ENCODE measurements at places on chromosomes 11 and 22.

DNA sequence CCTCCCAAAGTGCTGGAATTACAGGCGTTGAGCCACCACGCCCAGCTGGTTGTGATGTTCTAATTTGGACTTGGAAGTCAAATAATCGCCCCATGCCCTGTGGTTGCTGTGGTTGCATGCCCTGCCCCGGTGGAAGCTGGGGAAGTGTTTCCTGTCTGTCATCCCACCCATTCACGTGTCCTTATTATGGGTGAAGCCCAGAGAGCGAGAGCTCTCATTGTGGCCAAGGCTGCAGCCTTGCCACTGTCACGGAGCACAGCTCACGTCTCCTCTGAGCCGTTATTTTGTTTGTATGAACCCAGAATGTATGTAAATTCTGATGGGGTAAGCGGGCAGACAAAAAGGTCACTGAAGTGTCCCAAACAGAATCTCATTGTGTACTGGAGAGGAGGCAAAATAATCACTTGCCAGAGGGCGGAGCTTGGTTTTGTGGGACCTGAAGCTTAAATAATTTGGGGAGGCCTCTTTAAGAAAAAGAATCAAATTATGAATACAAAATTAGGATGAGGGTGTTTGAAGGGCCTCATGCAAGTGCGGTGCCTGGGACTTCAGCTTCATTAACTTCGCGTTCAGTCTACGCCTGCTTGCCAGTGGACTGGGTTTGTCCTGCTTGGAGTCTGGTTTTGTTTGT lies 25.8 kb upstream of the TREH start:
- peak; percentile 61 for DNase-seq

- no peak for DNase-seq
Observed at GRCh38 chr11:19810852-19811251, 98.2 kb downstream of the NAV2 start.

GRCh38 chr11:63766531-63767235 lies 1.9 kb downstream of the ZFTA start:
- no peak for DNase-seq

- DNase-seq, result no peak
Observed at GRCh38 chr11:116173506-116173905, 599.3 kb downstream of the BUD13 start.

- no peak for DNase-seq
Observed at GRCh38 chr11:108307751-108308150, 84.9 kb downstream of the ATM start.

GRCh38 chr11:46363455-46364005 lies 16.3 kb downstream of the DGKZ start:
- DNase-seq, result peak; percentile 96

- no peak for DNase-seq
Observed at GRCh38 chr11:115134926-115135325, 369.3 kb downstream of the CADM1 start.

GRCh38 chr22:47218671-47219070 lies 456.2 kb downstream of the TBC1D22A start:
- no peak for DNase-seq

- peak; percentile 45 for DNase-seq
Observed at GRCh38 chr11:3022300-3022967, 30.3 kb upstream of the NAP1L4 start.

GRCh38 chr11:95688501-95689222 lies 100.9 kb downstream of the FAM76B start:
- DNase-seq, result no peak

- peak; percentile 57 for DNase-seq
Observed at GRCh38 chr22:31148953-31149627, 8.8 kb upstream of the PLA2G3 start.

DNA sequence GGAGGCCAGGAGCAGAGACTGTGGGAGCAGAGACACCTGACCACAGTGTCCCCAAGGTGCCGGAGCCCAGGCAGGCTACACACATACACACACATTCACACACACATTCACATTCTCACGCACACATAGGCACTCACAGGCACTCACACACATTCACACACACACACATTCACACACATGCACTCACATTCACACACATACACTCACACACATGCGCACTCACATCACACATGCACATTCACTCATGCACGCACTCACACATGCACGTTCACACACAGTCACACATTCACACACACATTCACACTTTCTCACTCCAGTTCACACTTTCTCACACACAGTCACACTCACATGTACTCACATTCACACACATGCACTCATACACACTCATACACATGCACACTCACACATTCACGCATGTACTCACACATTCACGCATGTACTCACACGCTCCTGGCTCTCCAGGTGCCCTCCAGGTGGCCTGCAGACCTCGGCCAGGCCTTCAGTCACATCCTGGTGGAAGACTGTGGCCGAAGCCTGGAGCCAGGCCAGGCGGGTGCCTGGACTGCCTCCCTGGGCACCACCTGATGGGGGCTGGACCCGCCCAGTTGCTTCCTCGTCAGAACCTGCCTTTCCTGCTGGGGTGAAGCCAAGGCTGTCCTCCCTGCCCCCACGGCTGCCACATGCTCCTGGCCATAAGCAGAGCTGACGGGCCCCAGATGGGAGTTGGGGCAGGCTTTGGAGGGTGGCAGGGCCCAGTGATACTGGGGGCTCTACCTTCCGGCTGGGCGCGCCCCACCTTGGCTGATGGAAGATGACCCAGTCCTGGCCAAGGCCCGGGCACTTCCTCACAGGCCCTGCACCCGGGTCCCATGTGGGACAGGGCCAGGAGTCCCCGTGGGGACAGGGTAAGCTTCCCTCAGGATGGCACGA lies 89.5 kb downstream of the WNT7B start:
- DNase-seq, result peak; percentile 23

GRCh38 chr22:42673898-42674401 lies 24.8 kb upstream of the CYB5R3 start:
- DNase-seq, result peak; percentile 23

DNA sequence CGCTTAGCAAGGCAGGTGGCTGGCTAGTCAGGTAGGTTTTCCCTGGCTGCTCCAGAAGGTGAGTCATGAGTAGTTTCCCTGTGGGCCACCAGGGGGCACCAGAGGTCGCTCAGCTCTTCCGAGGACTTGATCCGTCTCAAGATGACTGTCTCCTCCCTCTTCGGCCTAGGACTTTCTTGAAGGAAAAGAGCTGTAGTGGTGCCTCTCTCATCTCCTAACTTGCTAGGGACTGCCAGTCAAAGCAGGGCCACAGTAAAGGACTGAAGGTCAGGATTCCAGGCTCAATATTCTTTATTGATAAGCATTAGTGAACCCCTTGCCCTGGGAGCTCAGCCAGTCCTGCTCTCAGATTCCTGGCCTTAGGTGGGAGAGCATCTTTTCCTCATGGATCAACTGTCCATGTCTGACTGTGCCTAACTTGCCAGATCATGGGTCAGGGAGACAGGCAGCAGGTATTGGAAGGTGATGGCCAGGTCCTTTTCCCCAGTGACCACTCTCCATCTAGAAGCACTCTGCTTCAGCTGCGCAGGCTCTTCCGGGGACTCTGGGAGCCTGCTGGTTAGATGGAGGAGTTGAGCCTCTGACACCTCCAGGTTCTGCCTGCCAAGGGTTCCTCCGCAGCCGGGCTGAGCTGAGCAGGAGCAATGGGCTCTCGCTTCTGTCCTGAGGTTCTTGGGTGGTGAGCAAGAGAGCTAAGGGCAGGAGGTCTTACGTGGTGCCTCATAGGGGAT lies 1.9 kb downstream of the POLD4 start:
- peak; percentile 81 for DNase-seq

- no peak for DNase-seq
Observed at GRCh38 chr11:57942808-57943207, 80.9 kb upstream of the OR9Q1 start.

- no peak for DNase-seq
Observed at GRCh38 chr22:49833340-49834007, 5.8 kb upstream of the BRD1 start.

GRCh38 chr22:46052801-46053562 lies 76.0 kb upstream of the WNT7B start:
- peak; percentile 66 for DNase-seq

DNA sequence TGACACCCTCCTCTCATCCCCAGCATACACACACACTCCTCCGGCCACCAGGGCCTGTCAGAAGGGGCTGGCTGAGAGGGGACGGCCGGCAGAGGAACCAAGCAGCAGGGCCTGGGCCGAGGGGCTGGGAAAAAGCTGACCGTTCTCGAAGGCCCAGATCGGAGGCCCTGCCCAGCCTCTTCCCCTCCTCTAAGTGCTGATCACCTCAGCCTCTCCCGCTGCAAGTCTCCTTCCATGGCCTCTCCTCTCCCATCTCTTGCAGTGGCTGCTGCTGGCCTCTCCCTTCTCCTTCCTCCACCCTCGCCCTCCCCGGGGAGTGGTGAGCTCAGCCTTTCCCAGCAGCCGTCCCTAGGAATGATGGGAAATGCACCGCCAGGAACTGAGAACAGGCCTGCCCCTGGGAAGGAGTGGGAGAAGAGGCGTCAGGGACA lies 39.6 kb downstream of the ARRB1 start:
- peak; percentile 22 for DNase-seq

GRCh38 chr22:27825174-27825573 lies 23.6 kb upstream of the MN1 start:
- DNase-seq, result no peak

DNA sequence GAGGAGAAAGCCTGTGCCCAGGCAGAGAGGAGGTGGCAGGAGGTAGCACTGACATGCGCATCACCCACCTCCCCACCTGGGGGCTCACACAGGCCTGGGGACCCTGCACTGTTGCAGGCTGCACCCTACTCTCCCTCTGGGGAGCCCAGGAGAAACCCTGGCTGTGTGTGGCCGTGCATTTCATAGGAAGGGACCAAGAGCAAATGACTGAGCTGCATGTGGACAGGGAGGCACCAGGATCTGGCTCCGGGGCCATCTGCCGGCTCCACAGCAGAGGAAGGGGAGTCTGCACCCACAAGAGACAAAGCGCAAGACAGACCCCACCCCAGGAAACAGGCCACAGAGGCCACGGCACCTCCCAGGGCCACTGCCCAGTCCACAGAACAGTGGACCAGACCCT lies 22.7 kb downstream of the BID start:
- DNase-seq, result no peak

GRCh38 chr11:76854709-76855108 lies 6.0 kb upstream of the ACER3 start:
- no peak for DNase-seq

DNA sequence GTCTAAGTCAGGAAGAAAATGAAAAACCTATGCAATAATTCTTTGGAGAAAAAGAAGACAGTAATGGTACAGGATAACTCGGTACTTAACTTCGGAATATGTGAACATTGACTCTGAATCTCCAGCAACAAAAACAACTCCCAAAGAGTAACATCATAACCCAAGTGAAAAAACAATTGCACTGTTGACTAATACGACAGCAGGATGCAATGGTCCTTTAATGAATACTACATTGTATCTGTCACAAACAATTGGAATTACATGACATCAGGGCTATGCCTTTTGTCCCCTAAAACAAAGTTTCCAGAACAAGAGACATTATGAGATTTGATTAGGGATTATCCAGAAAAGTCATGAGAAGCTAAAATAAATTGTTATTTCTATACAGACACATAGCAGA lies 1065.9 kb downstream of the LRRC4C start:
- DNase-seq, result no peak

DNA sequence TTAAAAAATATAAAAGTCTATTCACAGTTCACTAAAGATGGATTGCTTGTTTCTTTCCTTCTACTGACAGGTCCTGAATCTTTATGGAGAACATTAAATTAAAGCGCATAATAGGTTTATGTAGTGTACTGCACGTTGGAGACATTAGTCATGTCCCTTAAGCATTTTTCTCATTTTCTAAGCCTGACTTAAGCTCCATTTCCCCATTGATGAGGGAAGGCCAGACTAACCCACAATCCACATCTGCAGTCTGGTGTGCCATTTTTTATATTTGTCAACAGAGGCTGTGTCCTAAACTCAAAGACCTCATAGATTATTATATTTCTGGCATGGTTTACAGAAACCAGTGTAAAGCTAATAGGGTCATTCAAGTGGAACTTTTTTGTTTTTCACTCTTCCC lies 39.9 kb downstream of the CADM1 start:
- peak; percentile 63 for DNase-seq

- DNase-seq, result peak; percentile 97
Observed at GRCh38 chr11:1772270-1773130, 8.8 kb upstream of the CTSD start.

GRCh38 chr22:26576026-26576680 lies 13.8 kb downstream of the TPST2 start:
- DNase-seq, result no peak

DNA sequence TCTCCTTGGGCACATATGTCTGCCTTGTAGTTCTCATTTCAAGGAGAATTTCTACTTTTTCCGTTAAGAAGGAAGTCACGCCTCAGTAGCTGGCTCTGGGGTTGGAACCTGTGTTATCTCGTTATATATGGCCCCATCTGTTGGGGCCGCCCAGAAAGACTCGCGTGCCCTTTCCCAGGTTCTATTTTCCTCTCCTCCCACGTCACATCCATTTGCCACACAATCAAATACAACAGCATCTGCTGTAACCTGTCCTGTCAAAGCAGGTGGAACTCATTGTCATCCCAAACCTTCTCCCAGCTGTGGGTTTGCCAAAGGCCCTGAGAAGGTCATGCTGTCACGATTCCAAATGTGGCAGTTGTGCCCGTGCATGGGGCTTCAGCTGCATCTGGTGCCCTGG lies 213.1 kb upstream of the ZBED5 start:
- DNase-seq, result no peak

GRCh38 chr22:28075358-28075981 lies 156.4 kb upstream of the PITPNB start:
- peak; percentile 88 for DNase-seq

- DNase-seq, result peak; percentile 25
Observed at GRCh38 chr22:39545386-39546365, 13.1 kb upstream of the RPS19BP1 start.

- peak; percentile 69 for DNase-seq
Observed at GRCh38 chr22:21567456-21568346, at the start of gene UBE2L3. TSS of gene UBE2L3 (plus strand) at chr22:21567714. CDS start at chr22:21567745, 31 bp downstream.

GRCh38 chr11:36409152-36409816 lies 100.8 kb downstream of the TRAF6 start:
- peak; percentile 34 for DNase-seq

GRCh38 chr11:19730373-19730772 lies 17.7 kb downstream of the NAV2 start:
- DNase-seq, result no peak

DNA sequence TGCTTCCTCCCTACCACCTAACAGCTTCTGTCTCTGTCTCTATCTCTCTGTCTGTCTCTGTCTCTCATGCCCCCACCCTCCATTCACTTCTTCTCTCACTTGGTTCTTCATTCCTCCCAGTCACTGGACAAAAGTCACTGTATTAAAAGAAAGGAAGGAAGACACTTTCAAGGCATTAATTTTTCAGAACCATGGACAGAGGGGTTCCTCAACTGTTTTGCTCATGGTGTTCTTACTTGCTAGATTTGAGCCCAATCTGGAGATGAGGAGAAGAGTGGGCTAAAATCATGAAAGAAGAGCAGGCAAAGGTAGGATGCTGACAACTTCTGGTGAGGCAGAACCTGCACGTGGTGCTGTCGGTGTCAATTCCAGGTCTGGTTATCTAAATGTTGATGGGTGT lies 116.7 kb upstream of the LARGE1 start:
- DNase-seq, result no peak

GRCh38 chr11:46345881-46346484 lies 1.3 kb upstream of the DGKZ start:
- no peak for DNase-seq

Measured in M059J (cell line).